Smooth muscle cell of the umbilical artery (primary cell): ENCODE measurements at places on chromosomes 1 and 21. TPM values are rescaled to one million over a fixed set of nuclear protein-coding genes. Genes with fewer than 3 reads are reported as not detected.

Gene GJA9
- not detected in 2 replicates for total RNA-seq

Gene FAAH
- 0.30 and 1.6 TPM in 2 replicates for total RNA-seq

Gene PAPPA2
- 13.6 and 15.4 TPM in 2 replicates for total RNA-seq

Gene EIF4G3
- 55.8 and 83.1 TPM in 2 replicates for total RNA-seq

Gene CLCA1
- not detected in 2 replicates for total RNA-seq

Gene S100A2
- 0.59 and 1.4 TPM in 2 replicates for total RNA-seq

Gene OR2L5
- not detected in 2 replicates for total RNA-seq

Gene LCE1E
- total RNA-seq, result 0.42 TPM in 1 of 2 replicates, not detected in the other

Gene TLR5
- 0.14 TPM in 1 of 2 replicates, not detected in the other for total RNA-seq

Gene PEAR1
- total RNA-seq, result 4.5 and 13.6 TPM in 2 replicates

Gene TESK2
- 0.60 and 0.89 TPM in 2 replicates for total RNA-seq

Gene VAMP3
- total RNA-seq, result 78.4 and 133 TPM in 2 replicates

Gene MEAF6
- total RNA-seq, result 58.5 and 70.1 TPM in 2 replicates

Gene RIPK4
- under 0.01 and 0.28 TPM in 2 replicates for total RNA-seq

Gene NCSTN
- total RNA-seq, result 181 and 242 TPM in 2 replicates

Gene KCNJ9
- not detected in 2 replicates for total RNA-seq

Gene HIVEP3
- total RNA-seq, result 4.8 and 6.6 TPM in 2 replicates

Gene TNN
- 0.05 TPM in 1 of 2 replicates, not detected in the other for total RNA-seq

Gene BARHL2
- total RNA-seq, result not detected in 2 replicates

Gene ICOSLG
- total RNA-seq, result under 0.01 and 0.46 TPM in 2 replicates

Gene KANK4
- total RNA-seq, result 0.30 TPM in 1 of 2 replicates, not detected in the other

Gene IFI44
- total RNA-seq, result 7.8 and 17.2 TPM in 2 replicates

Gene RPTN
- not detected in 2 replicates for total RNA-seq

Gene RBP7
- total RNA-seq, result not detected in 2 replicates

Gene GJA8
- not detected in 2 replicates for total RNA-seq

Gene WDR3
- 22.9 and 48.3 TPM in 2 replicates for total RNA-seq

Gene MANEAL
- total RNA-seq, result 0.30 and 0.69 TPM in 2 replicates

Gene TMCC2
- total RNA-seq, result 4.5 and 6.8 TPM in 2 replicates

Gene GSTM1
- total RNA-seq, result 0.51 and 9.8 TPM in 2 replicates

Gene TMEM81
- 1.4 and 1.8 TPM in 2 replicates for total RNA-seq

Gene AK4
- 42.5 and 70.7 TPM in 2 replicates for total RNA-seq

Gene TMPRSS3
- not detected in 2 replicates for total RNA-seq

Gene RAD54L
- total RNA-seq, result 0.89 and 3.6 TPM in 2 replicates

Gene IL6R
- total RNA-seq, result 0.30 and 1.1 TPM in 2 replicates

Gene AIM2
- total RNA-seq, result under 0.01 and 0.46 TPM in 2 replicates

Gene MYOG
- not detected in 2 replicates for total RNA-seq

Gene LAD1
- not detected in 2 replicates for total RNA-seq

Gene SHCBP1L
- not detected in 2 replicates for total RNA-seq

Gene RAB7B
- total RNA-seq, result 1.3 and 1.5 TPM in 2 replicates

Gene ARV1
- total RNA-seq, result 11.3 and 15.7 TPM in 2 replicates
